ENCODE measurements at places on chromosomes 4 and X.

DNA sequence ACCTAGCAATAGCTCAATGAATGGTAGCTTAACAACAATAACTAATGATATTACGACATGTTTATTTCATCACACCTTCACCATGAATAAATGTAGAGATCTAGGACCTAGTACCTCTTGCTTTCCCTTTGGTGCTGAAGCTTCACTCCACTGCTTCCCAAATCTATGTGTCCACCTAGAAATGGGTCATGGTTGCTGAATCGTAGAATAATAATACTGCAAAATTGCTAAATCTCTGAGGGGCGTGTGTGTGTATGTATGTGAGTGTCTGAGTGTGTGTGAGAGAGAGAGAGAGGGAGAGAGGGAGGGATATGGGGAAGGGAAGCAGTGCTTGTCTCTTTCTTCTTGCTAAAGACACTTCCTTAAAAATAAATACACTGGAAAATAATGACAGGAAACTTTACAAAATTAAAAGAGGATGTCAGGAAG lies 109.3 kb upstream of the BMP2K start:
- DNase-seq, result no peak

DNA sequence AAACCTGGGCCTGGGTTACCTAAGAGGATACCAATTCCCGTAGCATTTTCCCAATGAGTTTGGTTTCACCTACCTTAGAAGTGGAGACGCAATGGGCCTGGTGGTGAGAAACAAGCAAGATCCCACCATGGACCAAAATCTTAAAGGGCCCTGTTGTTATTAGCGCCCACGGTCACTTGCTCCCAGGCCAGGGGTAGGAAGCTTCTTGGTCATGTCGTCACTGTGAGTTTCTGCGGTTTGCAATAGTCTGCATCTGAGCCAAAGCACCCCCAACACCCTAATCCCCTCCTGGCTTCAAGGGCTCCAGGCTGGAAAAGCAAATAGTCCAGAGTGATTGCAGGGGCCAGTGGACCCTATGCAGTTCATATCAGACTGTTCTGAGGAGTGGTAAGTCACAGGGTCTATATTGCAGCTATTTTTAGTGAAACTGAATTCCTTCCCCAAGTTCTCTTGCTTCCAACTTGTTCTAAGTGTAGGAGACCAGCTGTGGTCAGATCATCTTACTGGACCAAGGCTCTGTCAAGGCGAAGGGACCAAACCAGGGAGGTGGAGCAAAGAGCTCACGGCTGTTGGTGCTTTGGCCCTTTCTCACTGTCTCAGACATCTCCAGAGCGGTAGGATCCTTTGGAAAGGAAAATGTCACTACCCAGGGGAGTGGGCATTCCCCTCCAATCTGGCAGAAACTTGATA lies 307.9 kb upstream of the F9 start:
- no peak for DNase-seq

DNA sequence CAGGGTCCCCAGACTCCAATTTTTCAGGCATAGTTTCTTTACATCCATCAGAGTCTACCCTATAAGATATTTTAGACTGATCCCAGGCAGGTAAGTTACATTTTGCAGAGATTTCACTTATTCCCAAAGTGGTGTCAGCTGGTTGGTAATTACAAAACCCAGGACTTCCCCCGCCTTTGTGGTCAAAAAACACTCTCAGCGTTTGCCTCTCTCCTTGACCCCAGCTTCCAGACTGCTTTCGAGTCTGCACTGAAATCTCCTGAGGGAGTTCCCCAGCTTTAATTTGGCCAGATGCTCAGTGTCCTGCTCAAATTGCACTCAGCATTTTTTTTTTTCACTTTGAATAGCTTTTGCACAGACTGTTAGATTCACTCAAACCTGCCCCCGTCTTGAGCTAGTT lies 11.2 kb upstream of the AMOT start:
- no peak for DNase-seq

DNA sequence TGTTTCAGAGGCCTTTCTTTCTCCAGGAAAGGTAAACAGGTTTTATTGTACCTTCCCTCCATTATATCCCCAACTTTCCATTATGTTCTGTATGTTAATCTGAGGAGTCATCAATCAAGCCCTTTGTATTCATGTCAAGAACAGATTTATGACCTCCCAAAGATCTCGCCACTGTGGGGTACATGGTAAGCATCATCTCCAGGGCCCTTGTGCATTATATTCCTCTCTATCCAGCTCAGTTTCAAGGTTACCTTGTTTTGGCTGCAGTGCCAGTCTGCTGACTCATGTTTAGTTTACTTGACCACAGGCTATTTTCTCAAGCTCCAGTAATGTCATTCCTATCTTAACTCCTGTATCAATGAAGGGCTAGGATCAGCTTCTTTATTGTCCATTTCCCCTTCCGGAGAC lies 125.1 kb upstream of the FRMPD4 start:
- no peak for DNase-seq

GRCh38 chr4:112210777-112211176 lies 20.8 kb upstream of the AP1AR start:
- no peak for DNase-seq

DNA sequence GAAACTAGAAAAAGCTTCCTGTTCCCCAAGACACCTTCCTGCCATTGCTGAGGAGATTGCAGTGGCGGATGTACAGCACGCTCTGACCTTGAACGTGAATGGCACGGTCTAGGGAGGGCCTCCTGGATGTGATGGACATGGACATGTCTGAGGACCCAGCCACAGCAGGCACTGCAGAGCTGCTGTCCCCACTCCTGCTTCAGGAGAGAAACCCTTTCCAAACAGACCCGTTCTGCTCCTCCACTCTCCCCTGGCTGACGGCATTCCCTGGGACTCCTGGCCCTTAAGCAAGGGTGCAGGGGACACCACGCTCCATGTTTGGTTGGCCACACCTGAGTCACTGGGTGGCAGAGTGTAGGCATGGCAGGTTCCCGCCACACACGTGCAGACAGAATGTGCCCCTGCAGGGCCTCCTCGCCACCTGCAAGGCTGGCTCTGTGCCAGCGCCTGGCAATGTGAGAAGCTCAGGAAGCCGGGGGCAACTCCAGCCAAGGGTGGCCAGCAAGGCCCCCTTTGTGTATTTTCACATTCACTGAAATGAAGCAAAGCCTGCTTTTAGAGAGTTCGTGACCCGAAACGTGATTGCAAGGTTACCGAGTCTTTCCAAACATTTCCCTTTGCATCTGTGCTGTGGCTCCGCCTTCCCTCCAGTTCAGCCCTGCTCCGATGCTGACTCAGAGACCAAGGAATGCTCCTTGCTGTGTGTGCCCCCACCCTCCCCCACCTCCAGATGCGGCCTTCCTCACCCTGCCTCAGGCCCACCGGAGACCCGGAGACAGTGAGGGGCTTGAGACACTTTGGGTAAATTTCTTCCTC lies 46.1 kb downstream of the HTRA3 start:
- no peak for DNase-seq
